ENCODE measurements at places on chromosomes 2 and 18. TPM values are rescaled to one million over a fixed set of nuclear protein-coding genes. Genes with fewer than 3 reads are reported as not detected.

Gene HTR2B
- total RNA-seq = 0.52 TPM

Gene ALPP
- not detected for total RNA-seq

Gene COLEC12
- 39.1 TPM for total RNA-seq

Gene CNDP1
- total RNA-seq = not detected

Gene DYNAP
- not detected for total RNA-seq

Gene GATA6
- total RNA-seq = 2.6 TPM

Gene NPPC
- 5.7 TPM for total RNA-seq

Gene CCDC88A
- 48.5 TPM for total RNA-seq

Gene GIGYF2
- 74.1 TPM for total RNA-seq

Gene LYPD6B
- 0.52 TPM for total RNA-seq

Gene EVX2
- under 0.01 TPM for total RNA-seq

Gene ADAM23
- 3.7 TPM for total RNA-seq

Gene FAM110C
- under 0.01 TPM for total RNA-seq

Gene CNTNAP5
- not detected for total RNA-seq

Gene CRYBA2
- total RNA-seq = not detected

All from skeletal muscle tissue (tissue), 5 donors.